ENCODE measurements at places on chromosomes 3 and 15. TPM values are rescaled to one million over a fixed set of nuclear protein-coding genes. Genes with fewer than 3 reads are reported as not detected.

PLCH1 gene
- total RNA-seq = under 0.01 TPM

CYP11A1 gene
- not detected for total RNA-seq

RBMS3 gene
- total RNA-seq = 19.3 TPM

SKOR1 gene
- not detected for total RNA-seq

STRIT1 gene
- total RNA-seq = not detected

TLR9 gene
- under 0.01 TPM for total RNA-seq

GOLGA8N gene
- total RNA-seq = 2.8 TPM

HTD2 gene
- total RNA-seq = 22.8 TPM

PRR20G gene
- not detected for total RNA-seq

TM4SF4 gene
- total RNA-seq = not detected

SLC28A1 gene
- not detected for total RNA-seq

CRYGS gene
- 0.48 TPM for total RNA-seq

CFAP100 gene
- total RNA-seq = not detected

TERB2 gene
- total RNA-seq = not detected

GCSAM gene
- total RNA-seq = 0.48 TPM

CHRNA7 gene
- 0.21 TPM for total RNA-seq

Data from tracheal epithelial cell (primary cell).